ENCODE measurements at places on chromosomes 16 and 17. TPM values are rescaled to one million over a fixed set of nuclear protein-coding genes. Genes with fewer than 3 reads are reported as not detected.

DNA sequence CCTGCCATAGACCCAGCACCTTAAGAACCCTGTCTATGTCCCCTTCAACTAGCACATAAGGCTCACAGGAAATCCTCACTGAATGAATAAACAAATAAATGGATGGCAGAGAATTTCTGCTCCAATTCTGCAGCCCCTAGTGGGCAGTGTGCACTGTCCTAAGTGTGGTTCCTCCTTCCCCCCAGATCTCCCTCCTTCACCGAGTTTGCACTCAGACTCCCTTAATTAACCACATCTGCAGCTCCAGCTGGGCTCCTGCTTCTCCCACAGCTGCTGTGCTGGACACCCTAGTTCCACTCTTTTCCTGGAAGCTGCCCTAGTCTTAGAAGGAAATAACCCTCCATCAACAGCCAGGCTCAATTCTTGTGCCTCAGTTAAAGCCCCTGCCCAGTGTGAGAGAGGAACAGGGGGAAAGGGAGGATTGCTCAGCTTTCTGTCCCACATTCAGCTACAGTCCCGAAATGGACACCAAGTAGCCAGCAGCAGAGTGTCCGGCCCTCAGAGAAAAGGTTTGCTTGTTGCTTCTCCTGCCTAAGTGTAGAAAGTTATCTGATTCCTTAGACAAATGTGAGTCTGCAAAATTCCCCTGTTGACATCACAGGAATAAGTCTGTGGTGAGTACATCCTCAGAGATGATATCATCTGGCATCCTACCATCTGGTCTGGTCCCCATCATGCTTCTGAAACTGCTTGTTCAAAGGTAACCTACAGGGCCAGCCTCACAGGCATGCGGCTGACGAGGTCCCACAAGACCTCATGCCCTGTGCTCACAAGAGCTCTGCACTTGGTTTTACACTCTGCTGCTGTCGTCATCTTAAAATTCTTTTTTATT, 12.3 kb downstream of the LRRC3C start:
- H3K4me3 ChIP-seq = no peak overlapping the region
- peaks cover 4% of the 10 kb centered on the region for H3K27me3 ChIP-seq
- H3K36me3 ChIP-seq = no peaks in the 10 kb centered on the region
- DNase-seq = no peak
- no peak overlapping the region for H3K27ac ChIP-seq

DNA sequence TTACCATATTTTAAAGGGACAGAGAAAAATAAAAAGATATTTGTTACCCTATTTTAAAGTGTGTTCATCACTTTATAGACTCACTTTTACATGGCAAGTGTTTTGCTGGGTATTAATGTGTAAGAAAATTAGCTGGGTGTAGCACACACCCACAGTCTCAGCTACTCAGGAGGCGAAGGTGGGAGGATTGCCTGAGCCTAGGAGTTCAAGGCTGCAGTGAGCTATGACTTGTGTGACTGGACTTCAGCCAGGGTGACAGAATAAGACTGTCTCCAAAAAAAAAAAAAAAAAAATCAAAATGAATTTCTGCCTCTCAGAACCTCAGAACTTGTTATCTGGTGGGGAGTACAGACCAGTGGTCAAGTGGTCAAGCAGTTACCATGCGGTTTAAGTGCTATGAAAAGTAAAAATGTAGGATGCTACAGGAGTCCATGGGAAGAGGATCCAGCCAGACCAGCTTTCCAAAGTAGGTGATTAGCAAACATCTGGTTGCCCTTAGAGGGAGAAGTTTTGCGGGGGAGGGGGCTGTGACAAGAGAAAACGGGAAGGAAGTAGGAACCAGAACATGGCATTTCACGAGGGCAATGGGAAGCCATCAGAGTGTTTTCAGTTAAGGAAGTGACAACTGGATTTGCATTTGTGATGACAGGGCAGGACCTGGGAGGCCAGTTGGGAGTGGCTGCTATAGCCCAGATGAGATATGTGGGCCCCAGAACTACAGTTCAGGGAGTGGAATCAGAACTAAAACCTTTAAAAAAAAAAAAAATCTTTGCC, 13.9 kb downstream of the CNEP1R1 start:
- no peak overlapping the region for H3K4me3 ChIP-seq
- H3K27ac ChIP-seq = no peak overlapping the region
- no peak for DNase-seq
- H3K4me1 ChIP-seq = peaks cover 4% of the 10 kb centered on the region
- H3K27me3 ChIP-seq = peaks cover 9% of the 10 kb centered on the region
- peaks cover 3% of the 10 kb centered on the region for H3K36me3 ChIP-seq

The ALDOC gene
- 22.2 TPM for total RNA-seq

- H3K27ac ChIP-seq = no peak overlapping the region
- peaks cover 32% of the 10 kb centered on the region for H3K4me1 ChIP-seq
- DNase-seq = no peak
- H3K27me3 ChIP-seq = peaks cover 3% of the 10 kb centered on the region
- H3K36me3 ChIP-seq = no peaks in the 10 kb centered on the region
Observed at GRCh38 chr16:85149776-85150175, 37.5 kb upstream of the CIBAR2 start.

Measured in neural crest cell (in vitro differentiated cells).